ENCODE measurements at places on chromosomes 6 and 20. TPM values are rescaled to one million over a fixed set of nuclear protein-coding genes. Genes with fewer than 3 reads are reported as not detected.

GRCh38 chr20:17963114-17963897 is 5.3 kb downstream of the SNX5 start:
- no peaks in the 10 kb centered on the region for H3K36me3 ChIP-seq
- no peak overlapping the region for H3K27ac ChIP-seq
- no peak for DNase-seq

- no peak overlapping the region for H3K4me3 ChIP-seq
- H3K27me3 ChIP-seq: no peaks in the 10 kb centered on the region
- H3K4me1 ChIP-seq: no peaks in the 10 kb centered on the region
- no peaks in the 10 kb centered on the region for H3K36me3 ChIP-seq
These were observed 102.6 kb downstream of the IBTK start for GRCh38 chr6:82144852-82145340.

- H3K36me3 ChIP-seq: no peaks in the 10 kb centered on the region
- no peaks in the 10 kb centered on the region for H3K27me3 ChIP-seq
- no peaks in the 10 kb centered on the region for H3K4me1 ChIP-seq
- H3K4me3 ChIP-seq: no peak overlapping the region
- no peak for DNase-seq
- H3K27ac ChIP-seq: no peak overlapping the region
These were observed 74.3 kb downstream of the CD40 start for GRCh38 chr20:46192376-46192944.

GRCh38 chr6:95417856-95418255 is 159.5 kb upstream of the MANEA start:
- no peak overlapping the region for H3K4me3 ChIP-seq
- DNase-seq: no peak
- H3K27me3 ChIP-seq: no peaks in the 10 kb centered on the region
- H3K4me1 ChIP-seq: no peaks in the 10 kb centered on the region
- no peaks in the 10 kb centered on the region for H3K36me3 ChIP-seq

The PKIB gene
- total RNA-seq: 0.92 TPM

The PHF3 gene
- 108 TPM for total RNA-seq

The ENPP3 gene
- 0.35 TPM for total RNA-seq

The DOK5 gene
- total RNA-seq: 0.85 TPM

GRCh38 chr6:4531406-4531805 is 244.8 kb upstream of the CDYL start:
- H3K27me3 ChIP-seq: no peaks in the 10 kb centered on the region
- no peak overlapping the region for H3K4me3 ChIP-seq
- H3K36me3 ChIP-seq: no peaks in the 10 kb centered on the region
- H3K4me1 ChIP-seq: no peaks in the 10 kb centered on the region
- no peak overlapping the region for H3K27ac ChIP-seq
- no peak for DNase-seq

DNA sequence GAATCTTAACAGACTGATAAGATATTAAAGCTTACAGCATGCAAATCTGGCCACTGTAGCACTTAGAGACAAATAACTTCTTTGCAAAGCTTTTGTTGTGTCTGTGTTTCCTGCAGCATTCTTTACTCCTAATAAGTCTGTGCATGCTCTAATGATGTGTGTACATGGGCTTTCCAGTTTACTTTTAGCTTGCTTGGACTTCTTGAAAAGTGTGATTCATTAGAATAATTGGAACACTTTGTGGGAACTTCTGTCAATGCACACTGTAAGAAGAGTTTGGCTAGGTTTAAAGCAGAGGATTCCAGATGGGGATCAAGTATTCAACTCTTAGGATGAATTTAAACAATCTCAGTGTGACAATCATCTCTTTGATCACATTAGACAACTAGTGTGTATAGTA is 22.1 kb upstream of the TINAG start:
- no peaks in the 10 kb centered on the region for H3K36me3 ChIP-seq
- no peaks in the 10 kb centered on the region for H3K27me3 ChIP-seq
- no peaks in the 10 kb centered on the region for H3K4me1 ChIP-seq
- no peak for DNase-seq
- H3K4me3 ChIP-seq: no peak overlapping the region

The SLC4A11 gene
- total RNA-seq: 1.5 TPM

DNA sequence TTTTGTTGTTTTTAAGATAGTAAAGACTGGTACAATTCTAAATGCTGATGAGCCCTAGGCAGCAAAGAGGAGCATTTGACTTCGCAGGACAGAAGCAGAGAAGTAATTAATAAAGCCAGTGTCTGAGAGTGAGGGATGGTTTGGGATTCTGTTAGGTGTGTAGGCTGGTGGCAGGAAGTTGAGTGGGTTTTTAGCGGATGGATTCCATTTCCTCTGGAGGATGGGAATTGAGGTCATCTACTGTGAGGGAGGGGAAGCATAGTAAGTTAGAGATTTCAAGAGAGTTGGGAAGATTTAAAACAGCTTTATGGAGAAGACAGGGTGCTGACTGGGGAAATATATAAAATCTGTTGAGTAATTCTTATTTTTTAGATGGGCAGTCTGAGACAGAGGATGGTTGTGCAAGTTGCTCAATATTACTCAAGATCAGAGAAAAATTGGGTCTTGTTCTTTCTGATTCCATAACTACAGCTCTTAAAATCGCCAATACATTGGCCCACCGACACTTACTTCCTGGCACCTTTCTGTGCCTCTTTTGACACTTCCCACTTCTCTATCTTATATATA is 48.8 kb downstream of the PRL start:
- H3K36me3 ChIP-seq: no peaks in the 10 kb centered on the region
- no peaks in the 10 kb centered on the region for H3K27me3 ChIP-seq
- H3K4me1 ChIP-seq: no peaks in the 10 kb centered on the region
- H3K4me3 ChIP-seq: no peak overlapping the region

The TOMM34 gene
- total RNA-seq: 7.6 TPM

The EYS gene
- not detected for total RNA-seq

Data from naive thymus-derived CD4-positive, alpha-beta T cell (primary cell).